ENCODE measurements at places on chromosomes 5 and 9.
A peak's percentile ranks its signal among the peaks of the same experiment; 100 is the strongest.

GRCh38 chr5:56757077-56757476 lies 58.3 kb upstream of the MAP3K1 start:
- DNase-seq = no peak

DNA sequence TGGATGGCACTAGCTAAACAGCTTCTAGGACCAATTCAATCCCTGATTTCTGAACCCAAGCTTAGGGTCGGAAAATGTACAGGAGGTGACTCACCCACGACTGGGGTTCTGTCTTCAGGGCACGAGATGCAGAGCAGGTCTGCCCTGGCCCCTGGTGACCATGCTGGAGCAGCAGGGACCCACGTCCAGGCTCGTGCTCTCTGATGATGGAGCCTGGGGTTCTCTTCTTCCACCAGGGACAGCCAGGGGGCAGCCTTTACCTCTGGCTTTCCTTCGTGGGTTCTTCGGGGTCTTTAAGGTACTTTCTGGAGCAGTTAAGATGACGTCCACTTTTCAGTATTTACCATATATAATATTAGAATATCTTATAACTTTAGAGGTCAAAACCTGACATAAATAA lies 2.1 kb downstream of the CFAP77 start:
- DNase-seq = peak; percentile 47

- no peak for DNase-seq
Measured at GRCh38 chr9:78592811-78593210, 295.9 kb downstream of the PSAT1 start.

- no peak for DNase-seq
Measured at GRCh38 chr9:85452841-85453240, 288.9 kb downstream of the AGTPBP1 start.

DNA sequence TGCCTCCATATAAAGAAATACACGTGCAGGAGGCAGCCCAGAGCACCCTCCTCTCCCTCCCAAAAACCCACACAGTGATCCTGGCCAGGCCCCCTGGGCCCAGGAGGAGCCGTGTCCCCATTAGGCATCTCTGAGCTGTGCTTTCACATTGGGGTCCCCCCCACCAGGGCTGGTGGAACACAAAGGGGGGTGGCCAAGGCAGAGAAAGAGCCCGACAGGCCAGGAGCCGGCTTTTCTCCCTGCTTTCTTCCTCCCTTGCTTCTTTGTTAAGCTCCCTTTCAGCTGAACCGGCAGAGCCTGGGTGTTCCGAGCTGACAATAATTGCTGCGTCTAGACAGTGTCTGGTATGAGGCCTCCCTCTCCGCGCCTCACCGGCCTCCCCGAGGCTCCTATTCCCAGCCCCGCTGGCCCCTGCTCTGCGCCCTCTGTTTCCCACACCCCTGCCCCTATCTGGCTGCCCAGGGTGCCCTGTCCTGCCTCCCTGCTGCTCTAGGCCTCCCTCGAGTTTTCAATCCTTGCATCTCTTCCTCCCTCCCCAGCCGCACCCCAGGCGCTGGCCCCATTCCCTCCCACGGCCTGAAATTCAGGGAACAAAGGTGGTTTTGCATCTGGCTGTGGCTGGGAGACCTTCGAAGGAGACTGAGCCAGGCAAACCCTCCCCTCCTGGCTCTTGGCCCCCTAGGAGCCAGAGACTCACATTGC lies 120.6 kb downstream of the C9orf50 start:
- DNase-seq = no peak

GRCh38 chr9:78874061-78874460 lies 577.1 kb downstream of the PSAT1 start:
- no peak for DNase-seq

- DNase-seq = no peak
Measured at GRCh38 chr5:175887463-175887862, 16.1 kb downstream of the CPLX2 start.

GRCh38 chr5:105752801-105753200 lies 1917.9 kb downstream of the EFNA5 start:
- DNase-seq = no peak

DNA sequence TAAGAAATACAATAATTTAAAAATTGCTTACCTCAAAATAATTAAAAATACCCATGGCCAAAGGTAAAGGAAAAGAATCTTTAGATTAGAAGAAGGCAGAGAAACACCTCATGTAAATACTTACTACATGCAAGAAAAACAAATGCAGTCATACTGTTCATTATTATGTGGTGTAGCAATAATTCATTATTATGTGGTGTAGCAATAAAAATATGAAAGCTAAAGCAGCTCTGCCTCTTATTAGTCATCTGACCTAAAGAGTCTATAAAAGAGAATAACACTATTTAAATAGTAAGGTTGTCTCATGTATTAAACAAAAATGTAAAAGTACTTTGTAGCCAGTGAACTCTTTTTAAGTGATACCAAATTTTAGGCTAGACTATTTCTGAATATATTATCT lies 6.6 kb downstream of the DTWD2 start:
- DNase-seq = no peak

DNA sequence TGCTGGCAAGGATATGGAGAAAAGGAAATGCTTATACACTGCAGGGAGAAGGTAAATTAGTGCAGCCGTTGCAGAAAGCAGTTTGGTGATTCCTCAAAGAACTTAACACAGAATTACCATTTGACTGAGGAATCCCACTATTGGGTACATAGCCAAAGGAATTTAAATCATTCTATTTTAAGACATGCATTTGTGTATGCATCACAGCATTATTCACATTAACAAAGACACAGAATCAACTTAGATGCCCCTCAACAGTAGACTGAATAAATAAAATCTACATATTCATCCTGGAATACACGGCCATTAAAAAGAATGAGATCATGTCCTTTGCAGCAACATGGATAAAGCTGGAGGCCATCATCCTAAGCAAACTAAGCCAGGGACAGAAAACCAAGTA lies 510.1 kb upstream of the CDH9 start:
- no peak for DNase-seq

DNA sequence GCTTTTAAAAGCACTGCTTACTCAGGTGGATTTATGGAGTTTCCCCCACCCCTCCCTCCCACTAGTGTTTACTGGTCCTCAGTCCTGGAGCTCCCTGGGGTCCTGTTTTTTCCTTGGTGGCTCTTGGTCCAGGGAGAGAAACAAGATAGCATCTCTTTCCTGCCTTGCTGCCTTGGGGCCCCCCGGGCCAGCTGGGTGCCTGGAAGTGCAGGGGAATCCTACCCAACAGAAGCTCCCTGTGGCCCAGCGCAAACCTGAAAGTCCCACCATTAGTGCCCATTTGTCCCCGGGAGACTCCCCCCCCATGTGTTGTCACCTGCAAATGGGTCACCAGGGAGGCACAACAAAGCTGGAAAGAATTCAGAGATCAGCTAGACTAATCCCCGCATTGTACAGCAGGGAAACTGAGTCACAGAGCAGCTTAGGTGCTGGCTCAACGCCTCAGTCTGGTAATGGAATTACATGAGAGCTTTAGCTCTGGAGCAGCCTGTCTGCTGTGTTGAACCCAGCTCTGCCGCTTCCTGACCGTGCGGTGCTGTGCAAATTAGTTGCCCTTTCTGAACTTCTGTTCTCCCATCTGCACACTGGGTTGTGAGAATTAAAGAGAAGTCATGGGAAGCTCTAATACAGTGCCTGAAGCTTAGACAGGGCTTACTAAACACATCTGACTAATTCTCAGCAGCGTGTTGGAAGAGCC lies 38.2 kb downstream of the DAB2IP start:
- no peak for DNase-seq

DNA sequence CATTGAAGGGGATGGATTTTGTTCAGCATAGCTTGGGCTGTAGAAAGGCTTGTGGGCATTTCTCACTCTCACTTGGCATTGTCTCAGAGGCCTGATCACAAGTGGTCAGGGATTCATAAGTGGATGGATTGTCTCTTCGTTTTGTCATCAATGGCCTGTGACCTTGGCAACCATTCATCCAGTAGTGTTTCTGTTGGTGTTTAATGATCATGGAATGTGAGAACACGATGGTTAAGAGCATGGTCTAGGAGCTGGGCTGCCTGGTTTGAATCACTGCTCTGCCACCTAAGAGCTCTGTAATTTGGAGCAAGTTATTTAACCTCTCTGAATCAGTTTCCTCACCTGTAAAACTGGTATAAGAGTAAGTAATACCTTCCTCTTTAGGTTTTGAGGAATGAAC lies 430.1 kb upstream of the MEF2C start:
- DNase-seq = no peak

GRCh38 chr5:153618867-153619266 lies 128.4 kb downstream of the GRIA1 start:
- DNase-seq = no peak

DNA sequence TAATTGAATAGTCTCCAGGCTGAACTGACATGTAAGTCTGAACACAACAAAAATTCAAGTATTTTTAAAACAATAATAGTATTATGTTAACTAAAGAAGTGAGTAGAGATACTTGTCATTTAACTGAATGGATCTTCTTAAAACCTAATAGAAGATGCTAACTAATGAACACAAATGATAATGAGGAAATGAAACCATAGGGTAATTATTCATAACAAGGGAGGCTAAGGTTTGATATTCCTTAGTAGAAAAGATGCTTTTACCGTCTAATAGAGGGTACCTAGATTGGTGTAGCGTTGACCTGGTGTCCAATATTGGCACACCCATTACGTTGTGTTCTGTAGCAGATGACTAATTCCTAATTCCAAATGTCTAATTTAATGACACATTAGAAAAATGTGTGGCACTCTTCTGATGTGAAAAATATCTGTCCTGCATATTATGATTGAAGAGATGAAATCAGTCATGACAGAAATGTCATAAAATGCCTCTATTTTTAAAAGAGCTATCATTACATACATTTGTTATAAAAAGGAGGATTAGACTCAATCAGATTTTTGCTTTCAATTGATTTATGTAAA lies 14.9 kb upstream of the DAB2 start:
- DNase-seq = no peak

GRCh38 chr9:114282926-114283325 lies 40.0 kb upstream of the ORM1 start:
- peak; percentile 11 for DNase-seq

DNA sequence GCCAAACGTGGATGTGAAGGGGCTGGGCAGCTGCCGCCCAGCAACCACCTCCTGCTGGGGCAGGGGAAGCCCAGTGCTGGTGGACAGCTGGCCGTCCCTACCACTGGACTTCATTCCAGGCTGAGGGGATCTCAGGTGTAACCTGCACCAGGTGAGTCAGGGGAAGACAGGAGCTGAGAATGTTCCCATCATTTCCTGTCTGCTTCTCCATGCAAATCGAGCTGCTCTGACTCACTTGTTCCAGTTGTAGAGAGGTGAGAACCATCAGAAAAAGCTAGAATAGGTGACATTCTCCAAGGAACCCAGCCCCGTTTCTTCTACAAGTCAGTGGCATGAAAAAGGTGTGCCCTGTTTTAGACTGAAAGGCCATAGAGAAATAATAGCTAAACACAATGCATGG lies 21.8 kb upstream of the BARX1 start:
- no peak for DNase-seq

GRCh38 chr5:56725711-56726411 lies 89.5 kb upstream of the MAP3K1 start:
- DNase-seq = no peak

DNA sequence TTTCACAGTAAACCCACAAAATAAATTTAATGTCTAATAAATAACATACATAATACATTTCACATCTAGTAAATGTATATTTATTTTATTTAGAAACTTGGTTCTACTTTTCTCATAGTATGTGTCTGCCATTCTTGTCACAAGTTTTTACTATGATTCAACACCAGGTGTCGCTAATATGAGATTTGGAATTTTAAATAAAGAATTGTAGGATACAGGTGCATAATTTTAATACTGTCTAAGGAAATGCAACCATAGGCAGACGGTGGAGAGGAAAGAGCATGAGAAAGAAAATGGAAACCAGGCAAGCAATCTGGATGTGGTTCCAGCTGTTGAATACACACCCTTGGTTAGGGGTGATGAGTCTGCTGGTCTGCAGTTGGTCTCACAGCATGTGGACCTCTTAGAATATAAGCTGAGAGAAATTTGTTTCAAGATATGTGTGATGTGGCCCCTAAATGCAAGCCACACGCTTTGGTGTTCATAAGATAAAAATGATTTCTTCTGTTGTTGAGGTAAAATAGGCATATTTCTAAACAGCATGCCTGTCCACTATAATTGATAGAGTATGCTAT lies 114.7 kb upstream of the TXNDC8 start:
- no peak for DNase-seq

- DNase-seq = no peak
Measured at GRCh38 chr5:98902733-98903132, 26.1 kb downstream of the CHD1 start.

GRCh38 chr5:159343295-159344094 lies 13.2 kb upstream of the IL12B start:
- DNase-seq = no peak

DNA sequence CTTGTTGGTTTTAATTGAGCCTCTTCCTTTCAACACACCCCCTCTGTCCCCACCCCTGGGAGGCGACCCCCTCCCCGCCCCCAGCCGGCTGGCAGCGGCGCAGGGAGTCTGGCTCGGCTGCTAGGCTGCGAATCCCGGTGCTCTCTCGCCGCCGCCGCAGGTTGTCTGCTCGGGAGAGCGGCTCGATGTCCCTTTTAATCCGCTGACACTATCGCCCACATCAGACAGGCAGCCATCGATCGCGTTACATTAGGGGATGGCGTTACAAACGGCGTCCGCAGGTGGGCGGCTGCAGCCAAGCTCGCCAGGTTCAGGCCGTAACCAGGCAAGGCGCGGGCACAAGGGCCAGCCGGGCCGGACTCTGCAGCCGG lies 1.3 kb downstream of the NR2F1-AS1 start:
- DNase-seq = no peak

GRCh38 chr9:112028242-112029221 lies 131.9 kb downstream of the UGCG start:
- no peak for DNase-seq

DNA sequence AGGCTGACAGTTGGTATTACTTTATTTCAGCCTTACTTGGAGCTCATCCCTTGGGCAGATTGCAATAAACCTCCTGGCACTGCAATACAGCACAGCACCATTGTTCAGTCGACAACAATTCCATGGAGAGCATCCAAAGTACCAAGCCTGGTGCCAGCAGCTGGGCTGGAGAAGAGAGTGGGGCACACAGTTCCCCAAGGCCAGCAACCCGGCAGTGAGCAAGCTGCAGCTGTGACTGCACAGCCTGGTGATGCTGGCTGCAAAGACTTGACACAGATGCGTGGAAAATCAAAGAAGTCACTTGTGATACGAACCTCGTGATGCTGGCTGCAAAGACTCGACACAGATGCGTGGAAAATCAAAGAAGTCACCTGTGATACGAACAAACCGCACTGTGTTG lies 125.4 kb downstream of the ATPSCKMT start:
- no peak for DNase-seq

DNA sequence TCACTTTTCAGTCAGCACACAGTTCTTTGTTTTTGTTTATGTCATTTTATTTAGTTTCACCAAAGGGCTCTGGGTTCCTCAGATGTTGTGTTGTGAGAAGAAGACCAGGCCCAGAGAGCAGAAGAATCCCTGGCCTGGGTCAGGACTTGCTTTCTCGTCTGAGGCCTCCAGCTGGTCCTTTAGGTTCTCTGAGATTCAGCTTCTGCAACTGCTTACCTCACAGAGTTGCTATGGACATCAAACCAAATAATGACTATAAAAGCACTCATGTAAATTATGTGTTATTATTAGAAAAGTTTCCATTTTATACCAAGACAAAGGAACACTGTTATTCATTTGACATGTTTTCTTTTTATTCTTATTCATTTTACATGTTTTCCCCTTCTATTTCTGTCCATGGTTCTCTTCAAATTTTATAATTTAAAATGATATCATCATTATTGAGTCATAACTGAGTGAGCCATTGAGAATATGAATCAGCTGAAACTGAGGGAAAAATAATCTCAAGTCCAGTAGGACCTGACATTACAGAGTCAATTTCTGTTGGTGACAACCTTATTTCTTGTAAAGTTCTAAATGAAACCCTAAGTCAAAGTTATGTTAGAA lies 44.0 kb upstream of the GLRX start:
- DNase-seq = no peak

- no peak for DNase-seq
Measured at GRCh38 chr5:153223376-153223775, 267.1 kb upstream of the GRIA1 start.

All from activated naive CD4-positive, alpha-beta T cell treated with anti-CD3 and anti-CD28 coated beads for 36 hours (primary cell).